Upper lobe of left lung (tissue), 6 donors: ENCODE measurements at places on chromosomes 4 and X.

DNA sequence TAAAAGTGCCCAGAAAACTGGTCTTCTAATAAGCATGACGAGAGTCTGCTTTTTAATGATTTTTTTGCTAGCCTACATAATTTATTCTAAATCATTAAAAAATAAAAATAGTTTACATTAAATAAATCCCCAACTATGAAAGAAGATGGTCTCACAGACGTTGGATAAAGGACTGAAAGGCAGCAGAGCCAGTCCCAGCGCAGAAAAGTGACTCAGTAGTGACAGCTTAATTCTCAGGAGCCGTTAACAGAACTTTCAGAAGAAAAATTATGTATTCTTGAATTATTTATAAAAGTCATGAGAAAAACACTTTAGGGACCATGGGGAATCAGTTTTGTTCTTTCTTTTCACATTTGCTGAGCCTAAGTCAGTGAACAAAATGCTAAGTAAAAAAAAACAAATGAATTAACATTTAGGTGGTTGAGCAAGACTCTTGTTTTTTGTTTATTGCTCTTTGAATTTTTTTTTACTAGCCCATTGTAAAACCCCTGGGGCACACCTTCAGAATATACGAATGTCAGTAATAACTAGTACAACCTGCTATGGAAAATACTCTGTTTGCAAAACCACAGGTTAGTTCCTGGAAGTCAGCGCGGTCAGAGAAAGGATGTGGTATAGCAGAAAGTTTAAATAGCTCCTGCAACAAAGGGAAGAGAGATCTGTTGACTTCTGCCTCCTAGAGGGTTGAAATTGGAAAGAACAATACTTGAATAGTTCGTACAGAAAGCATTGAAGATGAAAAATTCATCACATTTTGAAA is 50.4 kb upstream of the CCDC160 start:
- DNase-seq: no peak

DNA sequence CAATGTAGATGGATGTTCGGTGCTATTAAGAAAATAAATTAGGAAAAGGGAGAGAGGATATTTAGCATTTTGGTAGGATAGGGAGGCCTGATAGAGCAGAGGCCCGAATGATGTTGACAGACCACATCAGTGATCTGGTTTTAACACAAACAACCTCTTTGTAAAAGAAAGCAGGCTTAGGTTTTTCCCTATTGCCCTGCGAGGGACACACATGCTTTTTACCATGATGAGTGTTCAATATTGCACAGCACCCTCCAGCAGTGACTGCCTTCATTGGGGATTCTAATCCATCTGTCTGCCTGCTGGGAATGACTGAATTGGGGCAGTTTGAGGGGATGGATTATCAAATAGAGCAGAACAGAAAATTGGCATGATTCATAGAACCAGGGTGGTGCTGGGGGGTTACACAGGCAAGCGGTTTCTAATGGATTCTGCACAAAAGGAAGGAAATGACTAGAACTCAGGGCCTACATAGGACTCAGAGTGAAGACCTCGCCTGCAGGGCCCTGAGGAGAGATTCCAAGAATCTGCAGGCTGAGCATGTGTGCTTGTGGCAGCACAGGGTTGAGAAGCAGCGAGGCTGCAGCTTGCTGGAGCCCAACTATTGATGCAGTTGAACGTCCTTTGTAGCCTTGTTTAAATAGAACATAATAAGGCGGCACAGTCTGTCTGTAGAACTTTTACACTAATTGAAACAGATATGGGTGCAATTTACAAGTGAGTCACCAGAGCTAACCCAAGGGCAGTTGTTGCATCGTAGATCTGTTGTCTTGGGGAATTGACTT is 58.0 kb downstream of the RHOH start:
- no peak for DNase-seq

- DNase-seq: no peak
These were observed 134.3 kb upstream of the AP1S2 start for GRCh38 chrX:15988661-15989603.

DNA sequence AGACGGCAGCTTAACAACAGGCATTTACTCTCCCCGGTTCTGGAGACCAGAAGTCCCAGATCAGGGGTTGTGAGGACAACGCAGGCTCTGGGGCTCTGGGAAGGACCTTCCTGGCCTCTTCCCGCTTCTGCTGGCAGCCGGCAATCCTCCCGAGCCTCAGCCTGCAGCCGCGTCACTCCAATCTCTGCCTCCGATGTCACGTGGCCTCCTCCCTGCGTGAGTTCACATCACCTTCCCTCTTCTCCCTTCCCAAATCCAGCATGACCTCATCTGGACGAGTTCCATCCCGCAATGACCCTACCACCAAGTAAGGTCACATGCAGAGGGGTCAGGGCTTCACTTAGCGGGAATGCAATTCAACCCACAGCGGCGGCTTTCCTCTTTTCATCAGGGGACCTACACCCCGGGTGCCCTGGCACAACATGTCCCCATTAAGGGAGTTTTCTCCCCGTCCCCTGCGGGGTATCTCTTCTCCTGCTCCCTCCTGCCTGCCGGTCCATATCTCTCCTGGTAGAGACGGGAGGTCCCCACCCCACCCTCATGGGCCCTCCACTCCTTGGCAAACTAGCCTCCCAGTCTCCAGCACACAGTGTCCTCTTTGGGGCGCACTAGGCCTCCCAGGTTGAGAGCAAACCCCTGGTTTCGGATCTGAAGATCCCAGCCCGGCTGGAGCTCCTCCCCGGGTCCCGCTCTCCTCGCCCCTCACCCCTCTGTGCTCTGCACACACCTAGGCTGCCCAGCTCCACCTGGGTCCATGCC is 25.5 kb downstream of the ABLIM2 start:
- DNase-seq: no peak

DNA sequence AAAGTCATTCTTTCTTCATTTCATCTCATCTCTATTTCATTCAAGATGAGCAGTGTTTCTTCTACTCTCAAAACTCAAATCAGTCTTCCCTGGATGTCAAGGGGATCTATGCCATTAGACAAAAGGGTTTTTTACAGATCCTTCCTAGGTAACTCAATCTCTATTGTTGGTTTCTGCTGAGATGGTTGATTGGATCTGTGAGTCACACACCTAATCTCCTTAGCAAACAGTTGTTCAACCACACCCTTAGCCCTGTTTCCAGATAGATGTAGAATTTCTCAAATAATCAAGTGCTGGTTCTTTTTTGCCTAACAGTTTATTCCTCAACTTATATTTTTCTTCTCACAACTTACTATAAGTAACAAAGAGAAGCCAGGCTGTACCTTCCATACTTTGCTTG is 200.5 kb downstream of the KDR start:
- DNase-seq: no peak

GRCh38 chr4:37852376-37852775 is 25.9 kb downstream of the PGM2 start:
- no peak for DNase-seq

DNA sequence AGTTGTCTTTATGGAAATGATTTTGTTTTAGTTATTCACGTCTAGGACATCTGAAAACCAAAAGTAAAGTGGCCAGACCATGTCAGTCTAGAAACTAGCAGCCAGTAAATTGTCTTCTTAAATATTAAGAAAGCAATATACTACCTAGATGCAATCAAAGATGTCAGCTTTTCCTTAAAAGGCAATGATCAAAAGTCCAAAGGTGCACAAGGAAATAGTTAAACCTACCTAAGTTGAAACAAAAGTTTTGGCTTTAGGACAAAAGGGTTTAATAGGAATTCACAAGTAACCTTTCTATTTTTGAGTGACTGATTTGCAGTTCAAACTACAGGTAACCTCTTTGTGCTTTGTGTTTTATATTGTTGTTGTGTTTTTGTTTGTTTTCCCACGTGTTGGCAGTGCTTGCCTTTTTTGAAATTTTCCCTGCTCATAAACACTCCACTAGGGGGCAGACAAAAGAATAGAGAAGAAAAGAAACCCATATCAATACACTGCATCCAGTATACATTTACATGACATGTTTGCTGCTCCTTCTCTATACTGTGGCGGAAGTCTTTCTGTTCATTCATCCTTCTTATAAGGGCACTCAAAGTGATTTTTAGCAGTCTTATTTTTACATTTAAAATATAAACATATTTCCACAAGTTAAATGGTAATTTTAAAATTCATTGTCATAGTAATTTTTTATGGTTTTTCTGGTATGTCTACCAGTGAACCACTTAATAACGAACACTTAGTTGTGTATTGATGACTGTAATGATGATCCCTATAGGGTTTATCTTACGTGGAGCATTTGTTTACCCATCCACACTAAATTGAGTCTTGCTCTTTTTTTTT is 62.7 kb downstream of the GAB1 start:
- DNase-seq: no peak

GRCh38 chrX:78029663-78030062 is 60.2 kb upstream of the PGAM4 start:
- no peak for DNase-seq

GRCh38 chrX:55695227-55696018 is 22.1 kb upstream of the RRAGB start:
- DNase-seq: no peak

GRCh38 chrX:82848111-82848510 is 660.0 kb upstream of the POU3F4 start:
- no peak for DNase-seq

DNA sequence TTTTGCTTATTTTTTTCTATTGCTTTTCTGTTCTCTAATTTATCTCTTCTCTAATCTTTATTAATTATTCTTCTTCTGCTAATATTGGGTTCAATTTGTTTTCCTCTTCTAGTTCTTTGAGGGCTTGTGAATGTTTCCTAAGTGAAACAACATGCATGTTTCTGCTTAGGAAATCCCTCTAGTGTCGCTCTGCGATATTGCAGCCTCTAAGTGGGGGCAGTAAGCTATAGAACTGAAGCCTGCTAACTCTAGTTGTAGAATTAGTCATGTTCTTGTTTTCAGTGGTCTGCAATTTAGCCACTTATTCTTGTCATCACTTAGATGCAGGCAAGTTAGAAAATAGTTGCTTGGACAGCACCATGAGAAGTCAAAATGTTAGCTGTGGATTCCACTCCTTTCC is 222.6 kb downstream of the SPIN4 start:
- no peak for DNase-seq

- no peak for DNase-seq
These were observed 104.9 kb downstream of the AMELX start for GRCh38 chrX:11398139-11398538.

DNA sequence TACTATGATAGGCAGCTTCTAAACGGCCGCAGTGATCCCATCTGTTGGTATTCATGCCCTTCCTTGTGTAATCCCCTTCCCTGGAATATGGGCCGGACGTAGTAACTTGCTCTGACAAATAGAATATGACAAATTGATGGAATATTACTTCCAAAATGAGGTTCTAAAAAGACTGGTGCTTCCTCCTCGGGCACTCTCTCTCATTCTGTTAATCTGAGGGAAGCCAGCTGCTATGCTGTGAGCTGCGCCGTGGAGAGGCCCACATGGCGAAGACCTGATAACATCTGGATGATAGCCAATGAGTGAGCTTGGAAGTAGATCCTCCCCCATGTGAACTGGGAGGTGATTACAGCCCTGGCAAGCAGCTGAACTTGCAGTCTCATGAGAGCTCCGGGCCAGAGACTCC is 27.2 kb upstream of the SLC25A4 start:
- peak; percentile 72 for DNase-seq
